ENCODE measurements at places on chromosomes 1 and 21.
A peak's percentile ranks its signal among the peaks of the same experiment; 100 is the strongest.

- DNase-seq, result peak; percentile 56
Measured at GRCh38 chr1:199404191-199404590, 623.3 kb upstream of the NR5A2 start.

GRCh38 chr1:161335796-161336195, 21.6 kb downstream of the SDHC start:
- no peak for DNase-seq

DNA sequence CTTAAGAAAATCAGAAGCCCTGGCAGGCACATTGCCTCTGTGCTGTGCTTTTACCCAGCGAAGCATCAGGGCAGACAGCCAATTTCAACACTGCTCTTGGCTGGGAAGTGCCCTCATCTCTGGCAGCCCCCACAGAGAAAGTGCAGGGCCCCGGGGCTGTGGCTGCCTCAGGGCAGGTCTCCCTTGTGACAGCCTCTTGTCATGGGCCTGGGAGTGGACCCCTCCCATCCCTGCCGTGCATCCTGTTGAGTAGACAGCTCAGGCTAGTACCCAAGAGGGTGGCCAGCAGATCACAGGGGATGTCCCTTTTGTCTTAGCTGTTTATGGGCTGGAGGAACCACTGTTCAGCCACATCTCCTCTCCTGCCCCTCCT, 23.3 kb downstream of the TTC34 start:
- DNase-seq, result no peak

- peak; percentile 83 for DNase-seq
Measured at GRCh38 chr1:200738949-200739651, 407 bp downstream of the CAMSAP2 start.

GRCh38 chr1:53142226-53142853, at the start of gene SLC1A7:
Gene SLC1A7, minus strand, starts transcription at chr1:53142638. Its CDS starts 189 bp downstream, at chr1:53142449.
- DNase-seq, result no peak

GRCh38 chr1:200518524-200518923, 102.0 kb downstream of the KIF14 start:
- no peak for DNase-seq

DNA sequence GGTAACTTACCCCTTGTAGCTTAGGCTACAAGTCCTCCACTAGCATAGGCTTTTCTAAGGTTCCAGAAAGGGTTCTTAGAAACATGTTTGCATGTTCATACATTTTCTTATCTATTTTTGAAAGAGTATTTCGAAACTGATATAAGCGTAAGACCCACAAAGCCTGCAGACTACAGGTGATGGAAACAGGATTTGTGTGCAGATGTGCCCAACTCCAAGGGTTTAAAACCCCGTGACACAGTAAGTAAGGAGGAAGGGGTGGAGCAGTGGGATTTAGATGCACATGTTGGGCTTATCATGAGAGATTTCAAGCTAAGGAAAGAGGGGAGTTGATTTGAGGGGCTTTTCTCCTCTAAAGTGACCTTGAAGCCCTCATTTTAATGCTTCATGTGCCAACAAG, 164.7 kb downstream of the LTN1 start:
- DNase-seq, result no peak

GRCh38 chr21:45105906-45106485, 31.6 kb downstream of the ADARB1 start:
- peak; percentile 19 for DNase-seq

GRCh38 chr1:84603941-84604830, 29.9 kb upstream of the CTBS start:
- peak; percentile 71 for DNase-seq

DNA sequence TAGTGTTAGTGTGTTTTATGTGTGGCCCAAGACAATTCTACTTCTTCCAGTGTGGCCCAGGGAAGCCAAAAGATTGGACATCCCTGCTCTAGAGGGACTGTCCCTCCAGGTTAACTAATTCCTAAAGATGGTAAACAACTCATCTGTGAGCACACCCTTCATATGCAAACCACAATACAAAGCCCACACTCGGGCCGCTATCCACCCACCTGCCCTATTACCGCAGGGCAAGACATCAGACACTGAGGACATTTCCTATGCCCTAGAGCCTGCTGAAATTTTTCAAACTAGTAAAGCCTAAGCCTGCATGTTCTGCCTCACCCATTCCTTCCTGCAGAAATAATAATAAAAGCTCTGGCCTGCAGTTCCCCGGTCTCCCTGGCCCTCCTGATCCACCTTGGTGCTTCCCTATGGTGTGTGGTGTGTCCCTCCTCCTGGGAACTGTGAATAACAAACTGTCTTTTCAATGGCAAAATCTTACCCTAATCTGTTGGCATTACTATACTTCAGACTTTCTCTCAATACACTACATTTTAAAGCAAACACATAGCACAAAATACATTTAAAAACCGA, 39.3 kb upstream of the NTPCR start:
- no peak for DNase-seq

DNA sequence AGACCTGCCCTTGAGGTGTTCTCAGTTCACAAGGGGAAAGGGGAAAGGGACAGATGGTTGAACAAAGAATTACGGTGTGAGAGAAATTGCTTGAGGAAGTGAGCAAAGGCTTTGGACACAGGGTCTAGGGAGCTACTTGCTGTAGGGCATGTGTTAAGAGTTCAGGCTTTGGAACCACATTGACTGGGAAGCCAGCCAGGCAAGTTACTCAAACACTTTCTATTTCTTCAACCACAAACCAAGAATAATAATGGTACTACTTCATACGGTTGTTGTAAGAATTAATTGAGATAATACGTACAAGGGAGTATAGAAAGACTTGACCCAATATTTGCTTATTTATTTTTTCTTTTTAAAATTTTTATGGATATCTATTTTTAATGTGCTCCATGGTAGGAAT, 26.6 kb downstream of the AK4 start:
- peak; percentile 97 for DNase-seq

DNA sequence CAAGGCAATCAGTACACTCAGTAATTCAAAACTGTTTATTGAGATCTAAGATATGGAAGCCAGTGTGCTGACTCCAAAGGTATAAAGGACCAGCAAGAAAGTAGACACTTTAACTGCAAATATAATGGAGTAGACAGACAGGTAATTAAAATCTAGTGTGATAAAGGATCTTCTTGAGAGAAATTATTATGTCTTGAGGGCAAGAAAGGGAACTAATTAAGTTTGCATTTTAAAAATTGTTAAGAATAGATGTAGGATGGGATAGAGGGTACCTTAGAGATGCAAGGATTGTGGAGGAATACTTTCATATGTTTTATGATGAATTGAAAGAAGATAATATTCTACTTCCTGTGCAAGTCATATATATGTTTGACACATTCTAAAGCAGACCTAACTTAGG, 825.3 kb downstream of the LTN1 start:
- DNase-seq, result no peak

DNA sequence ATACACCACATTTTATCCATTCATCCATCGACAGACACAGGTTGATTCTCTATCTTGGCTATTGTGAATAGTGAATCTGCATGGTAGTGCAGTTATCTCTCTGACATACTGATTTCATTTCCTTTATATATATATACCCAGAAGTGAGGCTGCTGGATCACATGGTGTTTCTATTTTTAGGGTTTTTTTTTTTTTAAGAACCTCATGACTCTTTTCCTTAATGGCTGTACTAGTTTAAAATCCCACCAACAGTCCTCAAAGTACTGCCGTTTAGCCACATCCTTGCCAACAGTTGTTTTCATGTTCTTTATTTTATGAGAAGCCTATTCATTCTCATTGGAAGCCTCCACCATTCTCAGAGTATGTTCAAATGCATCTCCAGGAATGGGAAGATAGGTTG, 258.7 kb upstream of the SNX7 start:
- peak; percentile 54 for DNase-seq

DNA sequence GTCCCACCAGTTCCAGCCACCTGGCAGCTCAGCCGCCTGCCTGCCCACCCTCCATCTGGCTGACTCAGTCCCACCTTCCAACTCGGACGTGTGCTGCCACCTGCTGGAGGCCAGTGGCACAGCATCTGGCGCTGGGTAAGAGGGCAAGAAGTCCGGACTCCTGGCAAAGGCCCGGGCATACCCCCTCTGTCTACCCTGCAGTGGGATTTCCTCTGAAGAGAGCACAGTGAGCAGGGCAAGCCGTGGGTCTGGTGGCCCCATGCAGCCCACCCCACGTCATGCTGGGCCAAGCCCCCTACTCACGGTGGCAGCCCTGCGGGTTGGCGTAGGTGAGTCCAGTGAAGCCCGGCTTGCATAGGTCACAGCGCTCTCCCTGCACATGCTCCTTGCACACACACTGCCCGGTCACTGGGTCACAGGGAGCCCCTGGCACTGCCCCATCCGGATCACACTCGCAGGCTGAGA, 24.5 kb downstream of the LAMB3 start:
- peak; percentile 73 for DNase-seq

- DNase-seq, result no peak
Measured at GRCh38 chr1:89200663-89201062, 1.9 kb upstream of the GBP4 start.

- DNase-seq, result no peak
Measured at GRCh38 chr1:189131576-189131975, 1346.1 kb downstream of the BRINP3 start.

DNA sequence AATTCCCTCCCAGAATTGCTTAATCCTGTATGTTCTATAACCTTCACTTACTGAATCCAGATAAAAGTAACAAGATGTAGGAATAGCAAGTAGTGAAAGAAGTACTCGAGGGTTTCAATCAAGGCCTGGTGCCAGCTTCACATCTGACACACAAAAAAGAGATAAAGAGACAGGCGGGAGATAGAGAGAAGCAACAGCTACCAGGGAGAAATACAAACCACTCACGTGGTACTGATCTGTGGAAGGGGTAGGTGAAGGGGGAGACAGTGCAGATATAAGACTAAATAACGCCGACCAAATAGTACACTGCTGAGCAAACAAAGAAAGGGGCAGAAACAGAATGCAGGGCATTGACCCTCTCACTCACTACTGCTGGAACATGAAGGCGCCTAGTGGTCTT, 295.2 kb downstream of the NEGR1 start:
- DNase-seq, result no peak

DNA sequence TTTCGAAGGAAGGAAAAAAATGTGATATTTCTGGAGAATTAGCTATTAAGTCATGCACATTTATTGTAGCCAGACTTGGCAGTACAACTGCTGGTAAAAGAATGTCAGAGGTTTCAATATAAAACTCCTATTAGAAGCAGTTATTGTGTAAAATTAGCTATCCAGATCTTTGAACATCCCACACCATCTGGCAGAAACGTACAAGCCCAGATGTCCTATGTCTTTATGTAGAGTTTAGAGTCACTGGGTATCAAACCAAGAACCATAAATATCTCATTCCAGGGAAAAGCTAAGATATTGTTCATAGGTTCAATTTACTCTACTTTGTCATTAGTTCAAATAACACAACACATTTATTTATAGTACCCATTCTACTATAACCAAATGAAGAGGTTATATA, 31.4 kb downstream of the OLFM3 start:
- DNase-seq, result no peak

Data from LHCN-M2 (cell line).